Stimulated activated CD4-positive, alpha-beta T cell treated with anti-CD3 and anti-CD28 coated beads, Interleukin-1b, Interleukin-23, amount 100 ng/mL, for 1 hour (primary cell): ENCODE measurements at places on chromosomes 2 and 18.

DNA sequence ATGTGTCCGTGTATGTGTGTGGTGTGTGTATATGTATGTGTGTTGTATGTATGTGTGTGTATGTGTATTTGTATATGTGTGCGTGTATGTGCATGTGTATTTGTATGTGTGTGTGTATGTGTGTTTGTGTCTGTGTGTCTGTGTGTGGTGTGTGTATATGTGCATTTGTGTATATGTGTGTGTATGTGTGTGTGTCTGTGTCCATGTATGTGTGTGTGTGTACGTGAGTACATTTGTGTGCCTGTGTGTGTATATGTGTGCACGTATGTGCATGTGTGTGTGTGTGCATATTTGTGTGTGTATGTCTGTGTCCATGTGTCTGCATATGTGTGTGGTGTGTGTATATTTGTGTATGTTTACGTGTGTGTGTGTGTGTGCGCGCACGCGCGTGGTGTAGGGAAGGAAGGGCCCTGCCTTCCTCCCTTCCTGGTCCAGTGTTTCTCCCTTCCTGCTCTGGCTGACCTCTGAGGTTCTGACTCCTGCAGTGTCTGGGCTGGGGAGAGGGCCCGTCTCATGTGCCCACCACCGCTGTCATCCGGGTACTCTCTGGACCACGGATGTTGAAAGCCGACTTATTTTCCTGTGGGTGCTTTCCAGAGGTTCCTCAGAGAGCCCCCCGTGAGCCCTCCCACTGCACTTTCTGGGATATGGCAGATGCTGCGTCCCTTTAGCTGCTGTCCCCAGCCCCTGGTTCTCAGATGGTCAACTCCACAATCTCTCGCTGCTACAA, 209.5 kb downstream of the DYSF start:
- no peak for DNase-seq

DNA sequence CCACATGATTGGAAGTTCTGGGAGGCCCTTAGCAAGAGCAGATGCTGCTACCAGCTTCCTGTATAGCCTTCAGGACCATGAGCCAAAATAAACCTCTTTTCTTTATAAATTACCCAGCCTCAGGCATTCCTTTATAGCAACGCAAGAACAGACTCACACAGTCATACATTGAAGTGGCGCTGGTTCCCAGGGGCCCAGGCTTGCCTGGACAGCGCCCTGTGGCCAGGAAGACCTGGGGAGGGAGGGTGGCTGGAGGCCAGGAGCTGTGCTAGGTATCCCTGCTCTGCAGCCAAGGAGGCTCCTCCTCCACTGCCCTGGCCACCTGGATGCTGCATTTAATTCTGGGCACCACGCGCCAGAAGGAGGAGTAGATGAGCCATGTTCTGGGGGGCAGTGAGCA, 98.1 kb downstream of the AGAP1 start:
- DNase-seq: no peak

DNA sequence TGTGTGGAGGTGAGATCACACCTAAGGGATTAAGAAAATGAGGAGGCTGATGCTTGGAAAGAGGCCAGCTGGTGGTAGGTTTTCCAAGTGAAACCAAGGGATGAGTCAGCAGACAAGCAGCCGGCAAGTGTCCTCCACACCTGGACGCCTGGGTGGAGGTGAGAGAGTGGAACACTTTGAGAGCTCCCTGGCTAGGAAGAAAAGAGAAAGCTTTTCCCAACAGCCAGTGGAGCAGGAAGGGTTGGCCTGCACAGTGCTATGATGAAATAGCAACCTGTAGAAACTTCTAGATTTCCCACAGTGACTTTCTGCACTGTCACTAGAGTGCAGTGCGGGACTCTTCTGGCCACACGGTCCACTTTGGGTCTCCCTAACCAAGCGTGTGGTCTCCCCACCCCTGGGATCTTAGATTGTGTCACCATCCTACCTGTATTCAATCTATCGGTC, 19.6 kb upstream of the IL37 start:
- no peak for DNase-seq

DNA sequence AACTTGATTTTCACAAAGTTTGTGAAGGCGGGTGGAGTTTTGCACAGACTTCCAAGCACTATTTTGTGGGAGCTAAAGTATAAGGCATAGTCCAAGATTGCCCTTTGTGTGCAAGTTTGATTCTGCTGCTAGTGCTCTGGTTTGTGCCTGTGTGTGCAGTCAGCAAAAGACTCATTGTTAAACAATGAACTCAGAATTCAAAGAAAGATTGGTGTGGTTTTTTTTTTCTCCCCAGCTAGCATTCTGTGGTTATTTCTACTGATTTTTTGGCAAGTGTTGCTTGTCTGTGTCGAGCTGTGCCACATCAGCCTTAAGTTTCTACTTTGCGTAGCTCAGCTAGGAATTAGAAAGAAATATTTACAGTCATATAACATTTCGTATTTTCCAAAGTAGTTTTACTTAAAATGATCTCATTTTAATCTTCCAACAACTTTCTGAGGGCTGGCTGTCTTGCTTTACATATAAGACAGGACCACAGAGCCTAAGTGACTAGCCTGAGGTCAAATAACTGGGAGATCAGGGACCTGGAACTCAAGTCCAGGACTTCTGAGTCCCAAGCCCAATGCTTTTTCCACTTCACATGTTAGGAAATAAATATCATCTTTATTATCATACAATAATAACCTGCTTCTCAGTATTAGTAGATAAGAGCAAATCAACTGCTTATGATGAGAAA, 69.8 kb downstream of the BABAM2 start:
- DNase-seq: no peak

DNA sequence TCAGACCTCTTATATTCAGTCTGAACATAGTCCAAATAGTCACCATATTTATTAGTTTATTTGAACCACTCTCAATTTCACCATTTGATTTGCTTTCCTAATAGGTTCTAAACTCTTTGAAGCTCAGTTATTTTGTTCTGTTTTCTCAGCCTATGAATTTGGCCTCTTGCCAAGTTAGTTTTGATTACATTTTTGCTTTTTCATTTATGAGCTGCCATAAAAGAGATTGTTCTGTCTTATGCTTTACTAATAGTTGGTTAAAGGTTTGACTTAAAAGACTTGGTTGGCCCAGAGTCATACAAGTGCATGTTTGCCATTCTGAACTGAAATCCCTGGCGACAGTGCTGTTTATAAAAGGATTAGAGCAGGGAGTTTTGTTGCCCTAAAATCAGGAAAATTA, 85.9 kb upstream of the RANBP2 start:
- DNase-seq: no peak

GRCh38 chr2:85668857-85669142, 801 bp upstream of the SFTPB start:
- no peak for DNase-seq

DNA sequence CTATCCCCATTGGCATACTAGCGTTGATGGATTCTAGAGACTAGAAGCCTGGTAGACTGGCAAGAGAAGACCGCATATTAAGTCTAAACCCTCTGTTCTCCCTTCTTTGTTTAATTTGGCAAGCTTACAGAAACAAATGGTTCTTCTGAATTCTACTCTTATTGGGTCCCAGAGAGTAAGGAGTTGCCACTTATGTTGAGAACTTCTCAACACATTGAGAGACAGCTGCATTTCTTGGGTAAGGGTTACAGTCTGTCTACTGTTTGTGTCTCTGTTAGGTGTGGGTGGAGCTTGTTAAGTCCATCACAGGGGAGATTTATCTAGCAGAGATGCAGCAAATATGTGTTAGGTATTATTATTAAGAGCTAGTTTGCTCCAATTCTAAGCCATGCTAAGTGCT, 435.8 kb upstream of the MEIS1 start:
- DNase-seq: no peak

DNA sequence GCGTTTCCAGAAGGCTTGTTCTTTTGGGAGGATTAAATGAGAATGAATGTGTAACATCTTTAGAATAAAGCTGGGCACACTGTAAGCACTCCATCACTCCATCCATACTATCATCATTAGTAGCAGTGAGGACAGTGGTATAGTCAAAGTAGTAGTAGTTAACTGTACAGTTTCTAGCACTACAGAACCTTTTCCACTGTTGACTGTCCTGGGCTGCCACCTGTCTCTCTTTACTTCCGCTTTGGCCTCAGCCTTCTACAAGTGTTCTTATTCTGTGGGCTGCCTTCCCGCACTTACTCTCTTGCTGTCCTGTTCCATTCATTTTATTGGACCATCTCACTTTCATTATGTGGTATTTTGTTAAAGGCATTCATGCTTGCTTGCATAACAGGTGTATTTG, 3.3 kb downstream of the SLC9A2 start:
- DNase-seq: no peak

DNA sequence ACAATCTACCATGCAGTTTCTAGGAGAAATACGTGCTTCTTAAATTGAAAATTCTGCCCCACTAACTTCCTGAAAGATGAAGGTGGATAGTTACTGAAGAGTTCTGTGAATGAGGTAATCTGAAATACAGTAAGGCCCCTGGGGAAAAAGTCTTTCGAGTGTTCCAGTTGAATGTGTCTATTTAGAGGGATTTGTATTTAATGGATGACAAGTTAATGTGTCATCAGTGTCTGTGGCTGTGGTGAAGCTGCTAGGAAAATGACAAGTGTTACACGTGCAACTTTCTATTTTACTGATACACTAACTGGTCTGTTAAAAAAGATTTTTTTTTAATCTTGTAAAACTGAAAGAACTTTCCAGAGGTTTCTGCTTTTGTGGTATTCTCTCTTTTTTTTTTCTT, 384.6 kb downstream of the STK39 start:
- DNase-seq: no peak

DNA sequence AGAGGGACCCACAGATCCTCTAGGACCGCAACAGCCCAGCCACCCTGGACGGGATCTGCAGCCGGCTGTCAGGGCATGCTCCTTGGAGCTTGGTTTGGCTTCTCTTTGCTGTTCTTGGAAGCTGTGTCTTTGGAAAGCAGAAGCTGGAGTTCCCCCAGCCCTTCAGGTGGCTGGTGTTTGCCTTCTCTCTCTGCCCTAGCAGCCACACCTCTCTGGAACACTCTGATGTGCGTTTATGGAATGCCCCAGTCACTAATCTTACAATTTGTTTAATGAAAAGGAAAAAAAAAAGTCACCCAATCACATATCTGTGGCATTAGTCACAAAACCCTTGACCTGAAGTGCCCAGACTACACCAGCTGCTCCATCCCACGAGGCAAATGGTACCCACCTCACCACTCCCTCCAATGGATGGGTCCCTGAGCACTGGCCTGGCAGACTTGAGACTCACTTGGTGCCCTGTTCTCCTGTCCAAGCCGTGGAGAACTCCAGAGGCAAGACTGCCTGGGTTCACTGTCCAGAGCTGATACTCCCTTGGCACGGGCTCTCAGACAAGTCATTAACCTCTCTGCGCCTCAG, 70.2 kb upstream of the DAPL1 start:
- no peak for DNase-seq

GRCh38 chr2:190367091-190367490, 23.7 kb downstream of the INPP1 start:
- DNase-seq: no peak

- DNase-seq: no peak
Measured at GRCh38 chr18:66167829-66168684, 417.2 kb downstream of the CDH7 start.

DNA sequence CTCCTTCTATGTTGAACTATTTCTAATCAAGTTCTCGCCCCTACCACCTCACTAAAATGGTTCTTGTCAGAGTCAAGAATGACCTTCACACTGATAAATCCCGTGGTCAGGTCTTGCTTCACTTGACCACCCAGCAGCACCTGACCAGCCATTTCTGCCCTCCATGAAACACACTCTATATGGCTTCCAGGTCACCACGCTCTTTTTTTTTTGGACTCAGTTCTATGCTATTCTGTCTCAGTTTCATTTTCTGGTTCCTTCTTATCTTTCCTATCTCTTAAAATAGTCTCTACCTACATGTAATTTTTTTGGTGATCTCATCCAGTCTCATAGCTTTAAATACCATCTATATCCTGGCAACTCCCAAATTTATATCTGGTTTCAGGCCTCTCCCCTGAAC, 11.4 kb downstream of the EIF2AK3 start:
- no peak for DNase-seq

GRCh38 chr18:78868330-78869316, 111.0 kb upstream of the SALL3 start:
- no peak for DNase-seq

- DNase-seq: no peak
Measured at GRCh38 chr2:31996571-31997150, 14.1 kb downstream of the MEMO1 start.

- no peak for DNase-seq
Measured at GRCh38 chr18:23276451-23276850, 141.2 kb downstream of the CABLES1 start.

DNA sequence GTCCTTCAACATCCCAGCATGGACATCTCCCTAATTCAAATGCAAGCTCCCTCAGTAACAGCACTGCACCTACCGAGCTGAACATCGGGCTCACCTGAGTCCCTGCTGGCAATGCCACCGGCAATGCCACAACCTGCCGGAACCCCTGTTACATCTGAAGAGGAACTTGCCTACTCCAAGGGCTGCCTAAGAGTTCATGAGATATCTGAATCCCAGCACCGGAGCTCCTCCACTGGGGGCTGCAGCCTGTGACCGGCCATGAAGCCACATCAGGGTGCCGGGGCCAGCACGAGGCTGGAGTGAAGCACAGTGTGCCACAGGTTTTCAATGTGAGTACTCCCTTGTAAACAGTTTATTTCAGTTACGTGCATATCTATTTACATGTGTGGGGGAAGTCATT, 152.9 kb downstream of the EIPR1 start:
- DNase-seq: no peak

- DNase-seq: no peak
Measured at GRCh38 chr18:32422201-32422600, 48.5 kb downstream of the GAREM1 start.

- DNase-seq: no peak
Measured at GRCh38 chr18:60667016-60667415, 294.4 kb upstream of the MC4R start.

GRCh38 chr2:120825370-120826259, 89.9 kb downstream of the GLI2 start:
- DNase-seq: no peak

GRCh38 chr2:37119157-37119556, 34.8 kb downstream of the GPATCH11 start:
- DNase-seq: no peak

DNA sequence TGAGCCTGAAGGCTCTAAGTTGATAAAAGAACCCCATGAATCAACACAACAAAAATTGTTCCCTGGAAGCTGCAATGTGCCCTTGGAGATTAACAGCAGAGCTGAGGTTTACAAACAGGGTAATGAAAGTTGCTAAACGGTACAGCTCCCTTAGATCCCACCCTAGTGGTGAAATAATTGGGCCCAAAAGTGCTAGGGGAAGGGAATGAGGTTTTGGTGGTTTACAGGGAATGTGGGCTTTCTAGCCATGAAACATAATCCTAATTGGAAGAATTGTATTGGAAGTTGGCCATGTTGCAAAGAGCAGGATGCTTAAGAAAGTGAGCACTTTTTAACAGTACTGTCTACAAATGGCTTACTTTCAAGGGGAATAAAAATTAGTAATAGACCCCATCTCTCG, 180.2 kb upstream of the SMIM21 start:
- DNase-seq: no peak

GRCh38 chr2:120700659-120701058, 35.0 kb upstream of the GLI2 start:
- no peak for DNase-seq

- DNase-seq: no peak
Measured at GRCh38 chr2:49582946-49583345, 428.6 kb upstream of the FSHR start.

- no peak for DNase-seq
Measured at GRCh38 chr18:59323931-59324622, 5.6 kb upstream of the CPLX4 start.
